ENCODE measurements at places on chromosomes 11 and 22. TPM values are rescaled to one million over a fixed set of nuclear protein-coding genes. Genes with fewer than 3 reads are reported as not detected.

The SNX15 gene
- total RNA-seq: 34.4 TPM

The PGM2L1 gene
- total RNA-seq: 4.6 TPM

The CABP4 gene
- 2.5 TPM for total RNA-seq

The OR8B8 gene
- total RNA-seq: not detected

The PDE2A gene
- total RNA-seq: 74.4 TPM

The PAK1 gene
- 31.3 TPM for total RNA-seq

The GRM5 gene
- 0.13 TPM for total RNA-seq

The OR56A1 gene
- total RNA-seq: 0.13 TPM

The MS4A7 gene
- 48.4 TPM for total RNA-seq

The OR51E2 gene
- 0.45 TPM for total RNA-seq

The PARVA gene
- 176 TPM for total RNA-seq

GRCh38 chr11:47572715-47573255 is 6.0 kb downstream of the KBTBD4 start:
- DNase-seq: peak; percentile 56

GRCh38 chr11:111364503-111364902 is 14.6 kb downstream of the POU2AF1 start:
- no peak for DNase-seq

GRCh38 chr22:42114721-42115120 is 15.9 kb downstream of the CYP2D6 start:
- DNase-seq: no peak

DNA sequence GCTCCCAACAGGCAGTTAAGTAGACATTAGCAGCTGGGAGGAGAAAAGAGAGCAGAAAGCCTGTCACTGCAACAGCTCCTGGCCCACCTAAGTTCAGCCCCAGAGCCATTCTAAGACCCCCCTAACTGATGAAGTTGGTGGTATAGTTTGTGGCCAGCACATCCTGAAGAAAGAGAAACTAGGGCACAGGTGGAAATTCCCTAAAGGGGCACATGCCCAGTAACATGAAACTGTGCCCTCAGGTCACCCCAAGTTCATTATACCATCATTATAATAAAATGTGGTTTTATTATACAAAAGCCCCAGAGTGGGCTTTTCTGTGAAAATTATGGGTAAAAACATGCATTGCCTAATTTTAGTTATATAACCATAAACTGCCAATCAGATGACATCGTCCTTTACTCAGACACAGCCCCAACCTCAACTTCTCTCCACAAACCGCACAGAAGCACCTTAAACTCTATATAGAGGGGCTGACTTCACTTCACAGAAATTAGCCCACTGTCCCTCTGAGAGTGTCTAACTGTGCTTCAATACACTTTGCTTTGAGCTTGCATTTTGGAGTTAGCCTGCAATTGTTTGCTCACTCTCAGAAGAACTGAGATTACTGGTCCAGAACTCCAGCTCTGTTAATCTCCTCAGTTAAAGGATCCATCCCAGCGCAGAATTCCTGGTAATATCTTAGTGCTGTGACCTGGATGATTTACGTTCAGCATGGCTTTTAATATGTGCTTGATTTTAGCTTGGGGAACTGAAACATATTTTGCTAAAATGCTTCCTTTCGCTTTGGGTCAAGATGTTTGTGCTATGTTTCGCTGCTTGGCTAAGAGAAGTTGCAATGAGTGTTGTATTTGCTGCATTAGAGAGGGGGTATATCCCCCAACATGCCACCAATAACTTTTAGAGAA is 1.8 kb upstream of the APOL3 start:
- DNase-seq: no peak

GRCh38 chr22:43479301-43479950 is 67.6 kb downstream of the MPPED1 start:
- DNase-seq: no peak

DNA sequence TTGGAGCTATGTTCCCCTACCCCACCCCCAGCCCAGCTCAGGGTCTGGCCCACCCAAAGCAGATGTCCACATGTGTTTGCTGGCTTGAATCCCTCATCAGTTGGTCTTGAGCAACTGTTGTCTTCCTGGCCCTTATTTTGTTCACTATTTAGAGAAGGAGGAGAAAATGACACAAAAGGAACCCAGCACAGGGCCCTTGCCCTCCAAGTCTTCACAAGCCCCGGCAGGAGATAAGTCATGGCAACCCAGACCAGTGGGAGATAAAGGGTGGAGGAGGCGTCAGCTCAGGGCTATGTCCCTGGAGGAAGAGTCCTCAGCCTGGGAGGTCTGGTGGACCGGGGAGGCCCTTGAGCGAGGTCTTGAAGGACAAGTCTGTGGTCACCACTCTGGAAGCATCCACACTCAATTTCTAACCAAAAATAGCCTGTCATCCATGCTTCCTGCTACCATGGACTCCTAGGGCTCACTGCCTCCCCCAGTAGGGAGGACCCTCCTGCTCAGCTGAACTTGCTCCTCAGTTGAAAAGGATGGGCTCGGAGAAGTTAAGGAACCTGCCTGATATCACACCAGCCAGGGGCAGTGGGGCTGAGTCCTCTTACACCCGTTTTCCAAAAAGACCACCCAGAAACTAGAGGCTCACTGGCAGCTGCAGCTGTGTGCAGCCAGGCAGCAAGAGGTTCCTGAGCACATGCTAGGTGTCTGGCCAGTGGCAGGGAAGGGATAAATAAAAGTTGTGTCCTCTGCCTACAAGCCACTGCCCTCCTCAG is 1.8 kb upstream of the RAB3IL1 start:
- DNase-seq: no peak

- no peak for DNase-seq
Observed at GRCh38 chr22:36795633-36796032, 19.7 kb upstream of the IFT27 start.

DNA sequence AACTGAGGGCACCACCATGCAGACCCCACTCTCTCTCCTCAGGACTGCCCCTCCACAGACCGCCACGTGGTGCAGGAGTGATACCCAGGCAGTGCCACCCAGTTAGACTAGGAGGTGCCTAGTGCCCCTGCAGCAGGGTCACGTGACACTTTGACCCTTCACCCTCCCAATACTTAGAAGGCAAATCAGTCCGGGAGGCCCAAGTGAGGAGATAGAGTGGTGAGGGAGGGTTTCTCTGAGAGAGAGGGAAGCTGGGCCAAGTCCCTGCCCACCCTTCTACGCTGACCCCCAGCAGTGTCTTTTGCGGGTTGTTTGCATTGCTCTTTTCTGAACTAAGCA is 84.6 kb downstream of the BUD13 start:
- no peak for DNase-seq

DNA sequence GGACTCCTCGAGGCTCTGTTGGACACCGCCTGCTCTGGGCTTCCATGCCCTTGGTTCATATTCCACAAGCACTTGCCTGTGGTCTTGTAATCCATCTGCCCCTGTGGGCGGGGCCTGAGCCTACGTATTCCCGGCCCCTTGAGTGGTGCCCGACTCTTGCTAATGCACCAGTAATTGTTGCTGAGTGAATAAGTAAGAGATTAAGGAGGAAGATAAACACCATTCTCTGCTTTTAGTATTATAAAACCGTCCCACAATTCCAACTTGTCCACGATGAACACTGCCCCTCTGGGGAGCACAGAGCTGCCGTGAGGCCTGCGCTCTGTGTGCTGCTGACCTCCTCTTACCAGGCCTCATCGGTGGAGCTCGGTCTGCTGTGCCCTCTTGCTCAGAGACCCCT is 50.3 kb downstream of the MICAL2 start:
- no peak for DNase-seq

GRCh38 chr11:62579252-62579651 is 5.6 kb upstream of the EEF1G start:
- DNase-seq: no peak

GRCh38 chr11:72328366-72329224 is 84.6 kb upstream of the PHOX2A start:
- DNase-seq: no peak

GRCh38 chr11:10032935-10033334 is 261.1 kb downstream of the SBF2 start:
- no peak for DNase-seq

DNA sequence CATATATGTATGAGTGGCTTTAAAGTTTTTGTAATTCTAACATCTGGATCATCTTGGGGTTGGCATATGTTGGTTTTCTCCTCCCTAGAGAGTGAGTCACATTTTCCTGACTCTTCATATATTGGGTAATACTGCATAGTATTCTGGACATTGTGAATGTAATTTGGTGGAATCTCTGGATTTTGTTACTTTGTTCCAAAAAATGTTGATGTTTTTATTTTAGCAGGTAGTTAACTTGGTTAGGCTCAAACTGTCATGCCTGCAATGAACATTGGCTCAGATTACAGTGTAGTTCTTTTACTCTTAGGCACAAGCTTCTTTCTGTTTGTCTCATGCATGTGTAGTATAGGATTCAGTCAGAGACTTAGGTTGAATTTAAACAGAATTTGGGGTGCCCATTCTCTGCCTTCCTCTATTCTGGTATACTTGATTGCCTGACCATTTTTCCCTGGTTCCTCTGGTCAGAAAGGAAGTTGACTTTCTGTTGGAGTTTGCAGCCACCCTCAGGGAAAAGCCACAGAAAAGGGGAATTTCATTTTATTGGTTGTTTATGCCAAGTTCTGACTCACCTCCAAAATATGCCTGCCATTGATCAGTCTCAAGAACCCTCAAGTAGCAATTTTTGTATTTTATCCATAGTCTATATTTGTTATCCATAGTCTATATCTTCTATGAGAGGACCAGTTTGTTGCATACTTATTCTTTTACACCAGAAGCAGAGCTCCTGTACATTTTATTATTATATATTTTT is 151.7 kb downstream of the UVRAG start:
- no peak for DNase-seq

DNA sequence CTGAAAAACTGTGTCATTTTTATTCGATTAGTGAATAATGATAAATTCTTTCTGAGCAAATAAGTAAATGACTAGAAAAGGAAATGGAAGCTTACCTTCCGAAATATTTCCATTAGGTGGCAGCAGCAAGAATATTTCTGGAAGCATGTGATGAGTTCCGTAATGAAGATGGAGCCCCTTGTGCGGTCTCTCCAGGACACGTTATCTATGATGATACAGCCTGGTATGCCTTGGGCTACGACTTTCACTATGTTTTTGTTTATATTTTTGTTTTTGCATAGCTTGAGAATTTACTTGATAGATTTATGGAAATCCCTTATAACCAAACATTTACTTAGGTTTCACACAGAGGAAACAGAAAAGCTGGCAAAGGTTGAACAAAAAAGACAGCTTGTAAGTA is 25.7 kb downstream of the CASP5 start:
- DNase-seq: no peak

- DNase-seq: no peak
Observed at GRCh38 chr11:31818425-31818755, 7.3 kb upstream of the PAX6 start.

DNA sequence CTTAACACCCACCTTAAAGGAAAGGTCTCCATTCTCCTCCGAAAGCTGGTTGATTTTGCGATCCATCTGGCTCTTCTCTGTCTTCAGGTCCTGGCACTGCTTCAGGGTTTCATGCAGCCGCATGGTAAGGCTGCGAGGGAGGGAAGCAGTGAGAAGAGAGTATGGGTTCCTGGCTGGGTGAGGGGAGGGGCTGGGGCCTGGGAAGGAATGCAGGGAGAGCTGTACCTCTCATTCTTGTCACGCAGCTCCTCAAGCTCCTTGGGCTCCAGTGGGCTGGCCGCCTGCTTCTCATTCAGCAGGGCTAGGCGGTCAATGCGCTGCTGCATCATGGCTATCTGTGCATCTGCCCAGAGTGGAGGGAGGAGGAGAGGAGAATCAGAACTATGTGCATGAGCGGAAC is 19.5 kb downstream of the IL18BP start:
- DNase-seq: no peak

- DNase-seq: no peak
Observed at GRCh38 chr11:111260811-111261210, 15.3 kb downstream of the POU2AF2 start.

- DNase-seq: peak; percentile 64
Observed at GRCh38 chr11:720642-721246, 14.7 kb downstream of the EPS8L2 start.

DNA sequence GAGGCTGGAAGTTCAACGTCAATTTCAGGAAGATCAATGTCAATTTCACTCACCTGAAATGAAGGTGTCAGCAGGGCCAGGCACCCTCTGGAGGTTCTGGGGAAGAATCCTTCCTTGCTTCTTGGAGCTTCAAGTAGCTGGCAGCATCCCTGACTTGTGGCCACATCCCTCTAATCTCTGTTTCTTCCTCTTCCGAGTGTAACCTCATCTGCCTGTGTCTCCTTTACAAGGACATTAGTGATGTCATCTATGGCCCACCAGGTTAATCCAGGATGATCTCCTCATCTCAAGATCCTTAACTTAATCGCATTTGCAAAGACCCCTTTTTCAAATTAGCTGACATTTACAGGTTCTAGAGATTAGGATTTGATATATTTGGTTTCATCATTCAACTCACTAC is 240.8 kb upstream of the MTNR1B start:
- DNase-seq: no peak

- no peak for DNase-seq
Observed at GRCh38 chr11:43644621-43645299, 35.8 kb upstream of the HSD17B12 start.

GRCh38 chr11:55714982-55715888 is 53.2 kb downstream of the OR4C6 start:
- DNase-seq: no peak
